Right atrium auricular region (tissue), 2 donors: ENCODE measurements at places on chromosomes 1 and 21. TPM values are rescaled to one million over a fixed set of nuclear protein-coding genes. Genes with fewer than 3 reads are reported as not detected.
A peak's percentile ranks its signal among the peaks of the same experiment; 100 is the strongest.

Gene CLK2
- 9.8 TPM for total RNA-seq

Gene SPAG17
- total RNA-seq, result not detected

Gene CLCNKB
- total RNA-seq, result 3.9 TPM

DNA sequence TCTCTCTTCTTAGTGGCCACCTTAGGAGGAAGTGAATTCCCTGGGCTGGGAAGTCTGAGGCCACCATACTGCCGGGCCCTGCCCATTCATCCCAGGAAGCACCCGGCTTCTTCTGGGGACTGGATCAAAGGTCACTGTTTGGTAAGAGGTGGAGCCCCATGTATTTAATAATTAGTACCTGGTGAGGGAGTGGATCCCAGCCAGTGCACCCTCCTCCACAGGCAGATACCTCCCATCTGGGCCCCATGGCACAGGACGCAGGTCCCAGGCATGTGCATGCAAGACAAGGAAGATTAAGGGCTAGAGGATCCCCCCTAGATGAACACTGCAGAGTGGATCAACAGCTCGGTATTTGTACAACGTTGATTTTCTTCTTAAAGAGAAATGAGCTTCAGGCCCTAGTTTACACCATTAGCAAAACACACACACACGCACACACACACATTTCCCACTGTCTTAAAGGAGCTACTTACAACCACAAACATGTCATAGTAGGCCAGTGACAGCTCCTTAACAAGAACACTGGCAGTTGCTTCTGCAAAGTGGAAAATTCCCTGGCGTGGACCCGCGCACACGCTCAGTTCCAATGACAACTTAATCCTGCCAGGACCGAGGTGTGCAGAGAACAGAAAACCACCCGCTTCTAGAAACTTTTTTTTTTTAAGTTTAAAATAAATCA is 90.7 kb downstream of the MRPL37 start:
- DNase-seq, result no peak
- H3K4me1 ChIP-seq, result no peaks in the 10 kb centered on the region
- H3K27ac ChIP-seq, result peak overlapping the region; percentile 37

DNA sequence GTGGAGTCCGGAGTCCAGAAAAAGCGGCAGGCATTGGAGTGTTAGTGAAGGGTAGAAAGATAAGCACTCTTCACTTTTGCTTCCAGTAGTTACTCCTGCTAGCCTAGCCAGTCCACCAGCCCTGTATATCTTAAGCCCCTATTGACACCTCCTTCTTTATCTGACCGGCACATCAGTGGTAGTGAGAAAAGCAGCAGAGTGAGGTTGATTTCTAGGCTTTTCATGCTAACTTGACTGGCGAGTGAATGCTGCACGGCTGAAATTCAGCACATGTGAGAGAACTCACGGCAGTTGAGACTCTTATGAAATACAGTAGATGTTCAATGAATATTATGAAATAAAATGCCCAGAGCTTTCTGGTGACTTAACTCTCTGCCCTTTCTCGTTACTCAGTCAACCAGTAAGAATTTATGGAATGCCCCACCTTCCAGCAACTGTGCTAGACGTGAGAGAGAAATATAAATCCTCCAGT is 128.2 kb downstream of the CACHD1 start:
- no peaks in the 10 kb centered on the region for H3K36me3 ChIP-seq
- no peak for DNase-seq
- H3K4me3 ChIP-seq, result no peak overlapping the region
- no peaks in the 10 kb centered on the region for H3K4me1 ChIP-seq
- no peak overlapping the region for H3K27ac ChIP-seq

Gene SNRPE
- total RNA-seq, result 31.0 TPM

GRCh38 chr1:89465201-89465600 is 59.4 kb upstream of the LRRC8B start:
- no peak overlapping the region for H3K4me3 ChIP-seq
- DNase-seq, result no peak
- no peaks in the 10 kb centered on the region for H3K4me1 ChIP-seq
- no peak overlapping the region for H3K27ac ChIP-seq

Gene KIRREL1
- total RNA-seq, result 12.3 TPM

GRCh38 chr1:91160363-91161075 is 138.7 kb upstream of the ZNF644 start:
- H3K27ac ChIP-seq, result no peak overlapping the region
- H3K27me3 ChIP-seq, result no peaks in the 10 kb centered on the region
- no peaks in the 10 kb centered on the region for H3K36me3 ChIP-seq
- DNase-seq, result no peak

Gene SELP
- total RNA-seq, result 16.7 TPM

Gene RAB29
- total RNA-seq, result 17.7 TPM

Gene LENEP
- not detected for total RNA-seq

DNA sequence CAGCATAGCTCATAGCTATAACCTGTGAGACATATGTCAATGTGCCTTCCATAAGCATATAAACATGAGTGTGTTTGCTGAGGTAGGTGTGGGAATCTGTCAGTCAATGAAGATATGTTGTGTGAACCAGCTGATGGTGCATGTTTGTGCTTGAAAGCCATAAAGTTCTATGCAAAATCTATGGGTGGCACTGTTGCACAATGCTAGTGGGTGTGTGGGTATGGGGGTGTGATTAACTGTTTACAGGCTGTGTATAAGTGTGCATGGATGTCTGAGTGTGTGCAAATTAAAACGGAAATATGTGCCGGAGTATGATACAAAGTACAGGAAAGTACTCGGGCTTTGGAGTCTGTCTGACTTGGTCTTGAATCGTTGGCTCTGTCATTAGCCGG is 1.0 kb upstream of the ATP2B4 start:
- no peaks in the 10 kb centered on the region for H3K27me3 ChIP-seq
- H3K27ac ChIP-seq, result peak overlapping the region; percentile 93

- no peaks in the 10 kb centered on the region for H3K4me1 ChIP-seq
- H3K36me3 ChIP-seq, result no peaks in the 10 kb centered on the region
- DNase-seq, result no peak
- H3K27me3 ChIP-seq, result no peaks in the 10 kb centered on the region
Observed at GRCh38 chr1:14910984-14911721, 242.4 kb upstream of the TMEM51 start.

DNA sequence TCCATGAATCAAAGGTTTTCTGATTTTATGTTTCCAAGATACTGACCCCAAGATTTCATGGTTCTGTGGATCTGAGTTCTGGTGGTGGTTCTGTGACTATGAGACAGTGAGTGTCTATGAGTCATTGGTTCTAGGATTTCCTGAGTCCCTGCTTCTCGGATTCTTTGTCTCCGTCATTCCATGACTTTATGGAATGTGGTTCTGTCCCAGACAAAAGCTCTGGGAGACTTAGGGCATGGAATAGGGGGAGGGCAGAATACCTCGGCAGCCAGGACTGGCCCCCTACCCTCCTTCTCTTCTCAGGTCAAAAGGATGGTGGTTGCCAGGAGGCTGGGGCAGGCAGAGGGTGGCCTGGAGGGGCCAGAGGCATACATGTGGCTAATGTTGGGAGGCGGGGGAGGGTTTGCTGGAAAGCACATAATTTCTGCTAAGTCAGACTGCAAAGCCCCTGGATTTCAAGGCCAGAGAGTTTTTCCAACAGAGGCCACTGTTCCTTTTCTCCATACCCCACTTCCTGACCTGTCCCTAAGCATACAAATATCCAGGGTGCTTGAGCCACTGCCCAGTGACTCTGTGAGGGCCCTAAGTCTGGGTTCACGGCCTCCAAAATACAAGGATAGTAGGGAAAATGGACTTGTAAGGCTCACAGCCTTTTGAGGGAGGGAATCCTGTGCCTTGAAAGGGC is 17.2 kb downstream of the CDCP2 start:
- H3K36me3 ChIP-seq, result no peaks in the 10 kb centered on the region
- no peak overlapping the region for H3K4me3 ChIP-seq
- DNase-seq, result no peak
- H3K27me3 ChIP-seq, result no peaks in the 10 kb centered on the region
- H3K4me1 ChIP-seq, result no peaks in the 10 kb centered on the region

- no peak overlapping the region for H3K4me3 ChIP-seq
- no peak overlapping the region for H3K27ac ChIP-seq
- no peak for DNase-seq
- peaks cover 5% of the 10 kb centered on the region for H3K4me1 ChIP-seq
- no peaks in the 10 kb centered on the region for H3K27me3 ChIP-seq
- H3K36me3 ChIP-seq, result no peaks in the 10 kb centered on the region
Observed at GRCh38 chr1:55478742-55479141, 263.6 kb upstream of the USP24 start.

DNA sequence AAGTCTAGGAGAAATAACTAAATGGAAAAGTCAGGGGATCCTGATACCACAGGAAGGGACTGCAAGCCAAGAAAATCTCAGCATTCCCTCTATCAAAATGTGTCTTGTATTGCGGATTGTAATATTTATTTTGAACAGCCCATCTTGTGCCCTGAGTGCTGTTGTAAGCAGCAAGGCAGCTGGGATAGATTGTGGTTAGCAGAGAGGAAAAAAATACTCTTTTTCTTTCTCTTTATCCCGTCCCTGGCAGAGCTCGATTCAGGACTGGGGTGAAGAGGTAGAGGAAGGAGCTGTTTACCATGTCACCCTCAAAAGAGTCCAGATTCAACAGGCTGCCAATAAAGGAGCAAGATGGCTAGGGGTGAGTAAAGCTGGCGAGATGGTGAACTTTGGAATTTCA is 1.2 kb downstream of the RGL1 start:
- no peaks in the 10 kb centered on the region for H3K4me1 ChIP-seq
- peak overlapping the region; percentile 78 for H3K27ac ChIP-seq
- H3K4me3 ChIP-seq, result peak overlapping the region; percentile 68
- DNase-seq, result no peak
- no peaks in the 10 kb centered on the region for H3K27me3 ChIP-seq

DNA sequence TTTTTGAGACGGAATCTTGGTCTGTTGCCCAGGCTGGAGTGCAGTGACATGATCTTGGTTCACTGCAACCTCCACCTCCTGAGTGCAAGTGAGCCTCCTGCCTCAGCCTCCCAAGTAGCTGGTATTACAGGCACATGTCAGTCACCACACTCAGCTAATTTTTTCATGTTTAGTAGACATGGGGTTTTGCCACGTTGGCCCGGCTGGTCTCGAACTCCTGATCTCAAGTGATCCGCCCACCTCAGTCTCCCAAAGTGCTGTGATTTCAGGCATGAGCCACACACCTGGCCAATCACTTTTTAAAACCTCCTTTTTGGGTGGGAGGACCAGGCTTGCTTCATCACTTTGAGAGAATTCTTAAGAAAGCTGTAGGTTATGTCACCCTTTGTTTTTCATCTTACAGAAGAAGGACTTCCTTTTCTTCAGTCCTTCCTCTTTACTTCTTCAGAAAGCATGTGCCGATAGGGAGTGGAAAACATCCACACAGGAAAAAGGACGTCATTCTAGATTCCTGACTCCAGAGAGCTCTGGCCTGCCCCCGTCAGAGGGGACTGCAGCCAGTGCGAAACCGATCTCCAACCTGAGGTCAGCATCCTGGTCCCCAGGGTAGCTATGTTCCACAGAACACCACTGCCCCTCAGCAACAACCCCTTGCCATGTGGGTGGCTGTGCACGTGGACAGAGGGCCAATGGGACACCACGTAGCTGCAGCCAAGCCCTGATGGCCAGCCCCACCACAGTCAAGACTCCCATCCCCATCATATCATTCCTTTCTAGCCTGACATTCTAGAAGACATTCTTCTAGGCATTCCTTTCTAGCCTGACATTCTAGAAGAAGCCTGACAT is 21.9 kb downstream of the NCF2 start:
- H3K4me1 ChIP-seq, result peaks cover 18% of the 10 kb centered on the region
- DNase-seq, result no peak
- H3K27me3 ChIP-seq, result no peaks in the 10 kb centered on the region
- no peak overlapping the region for H3K4me3 ChIP-seq
